ENCODE measurements at places on chromosomes 1 and 21. TPM values are rescaled to one million over a fixed set of nuclear protein-coding genes. Genes with fewer than 3 reads are reported as not detected.

ANKRD34A gene
- total RNA-seq = 3.1 TPM

OSCP1 gene
- 8.3 TPM for total RNA-seq

RBM11 gene
- total RNA-seq = not detected

BMP8B gene
- 0.14 TPM for total RNA-seq

GBP6 gene
- total RNA-seq = not detected

NHLH1 gene
- 0.14 TPM for total RNA-seq

ATP5PO gene
- total RNA-seq = 151 TPM

LEMD1 gene
- not detected for total RNA-seq

FAM72D gene
- total RNA-seq = 0.22 TPM

TNFRSF9 gene
- total RNA-seq = 3.1 TPM
